ENCODE measurements at places on chromosomes 1 and 21.
A peak's percentile ranks its signal among the peaks of the same experiment; 100 is the strongest.

GRCh38 chr1:160432371-160432786, 32.0 kb downstream of the VANGL2 start:
- no peak for DNase-seq

- peak; percentile 9 for DNase-seq
Measured at GRCh38 chr1:199646761-199647160, 380.7 kb upstream of the NR5A2 start.

- DNase-seq = peak; percentile 26
Measured at GRCh38 chr1:204623365-204623893, 62.1 kb downstream of the LRRN2 start.

DNA sequence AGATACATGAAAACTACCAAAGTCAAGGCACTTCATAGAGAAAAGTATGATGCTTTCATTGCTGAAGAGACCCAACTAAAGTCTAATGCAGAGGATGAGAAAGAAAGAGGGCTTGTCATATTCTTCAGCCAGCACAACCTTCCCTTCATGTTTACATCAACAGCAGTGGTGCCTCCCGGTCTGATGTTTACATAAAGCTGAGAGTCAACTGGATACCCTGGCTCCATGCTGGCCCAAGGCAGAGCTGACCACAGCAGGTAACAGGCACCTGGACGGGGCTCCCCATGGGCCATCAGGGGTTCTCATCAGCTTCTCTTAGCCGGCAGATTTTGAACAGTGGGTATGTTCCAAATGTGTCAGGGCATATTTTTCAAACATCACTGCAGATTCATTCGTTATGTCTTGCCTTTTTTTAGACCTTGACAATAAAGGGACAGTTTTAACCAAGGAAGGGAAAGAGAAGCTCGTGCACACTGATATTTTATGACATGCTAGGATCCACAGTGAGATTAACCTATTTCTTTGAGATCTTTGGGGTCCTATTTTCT, 117.1 kb downstream of the NRIP1 start:
- DNase-seq = no peak

DNA sequence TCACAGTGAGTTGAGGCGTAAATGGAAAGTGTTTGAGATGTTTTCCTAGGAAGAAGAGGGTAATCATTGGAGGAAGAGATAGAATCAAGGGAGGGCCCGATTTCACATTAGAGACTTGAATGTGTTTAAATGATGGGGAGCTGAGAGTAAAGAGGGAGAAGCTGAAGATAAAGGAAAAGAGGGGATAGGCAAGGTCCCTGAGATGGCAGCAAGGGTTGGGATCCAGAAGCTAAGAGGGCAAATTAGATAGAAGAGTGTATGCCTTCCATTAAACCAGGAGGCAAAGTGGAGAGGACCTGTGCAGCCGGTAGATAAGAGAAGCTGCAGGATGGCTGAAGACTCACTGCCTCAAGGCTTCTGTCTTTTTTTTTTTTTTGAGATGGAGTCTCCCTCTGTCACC, 21.6 kb upstream of the CSF1 start:
- no peak for DNase-seq

Measured in astrocyte of the hippocampus (primary cell).